Stimulated activated CD8-positive, alpha-beta memory T cell treated with anti-CD3 and anti-CD28 coated beads, Interleukin-2, amount 100 ng/mL, for 1 hour (primary cell): ENCODE measurements at places on chromosomes 7 and 10.
A peak's percentile ranks its signal among the peaks of the same experiment; 100 is the strongest.

DNA sequence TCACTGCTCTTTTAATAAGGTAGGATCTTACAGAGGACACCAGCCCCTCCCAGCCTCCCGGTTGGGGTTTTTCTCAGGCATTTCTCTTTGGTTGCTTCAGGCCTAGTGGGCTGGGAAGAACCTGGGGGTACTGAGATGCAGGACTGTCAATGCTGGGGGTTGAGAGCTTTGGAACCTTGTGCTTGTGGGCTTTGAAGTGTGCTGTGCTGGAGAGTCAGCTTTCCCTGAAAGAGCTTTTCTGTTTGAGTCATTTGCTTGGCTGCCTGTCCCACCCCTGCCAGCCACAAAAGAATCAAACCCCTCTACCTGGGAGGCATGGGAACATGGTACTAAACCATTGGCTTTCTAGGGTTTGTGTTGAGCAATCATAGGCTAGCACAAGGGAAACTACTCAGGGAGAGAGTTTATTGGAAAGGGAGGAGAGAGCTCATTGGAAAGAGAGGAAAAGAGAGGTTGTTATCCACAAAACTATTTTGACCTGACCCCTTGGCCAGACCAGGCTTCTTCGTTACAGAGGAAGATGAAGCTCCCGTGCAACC is 1.4 kb downstream of the SCD start:
- no peak for DNase-seq

GRCh38 chr10:64519831-64520230 is 998.6 kb downstream of the REEP3 start:
- no peak for DNase-seq

DNA sequence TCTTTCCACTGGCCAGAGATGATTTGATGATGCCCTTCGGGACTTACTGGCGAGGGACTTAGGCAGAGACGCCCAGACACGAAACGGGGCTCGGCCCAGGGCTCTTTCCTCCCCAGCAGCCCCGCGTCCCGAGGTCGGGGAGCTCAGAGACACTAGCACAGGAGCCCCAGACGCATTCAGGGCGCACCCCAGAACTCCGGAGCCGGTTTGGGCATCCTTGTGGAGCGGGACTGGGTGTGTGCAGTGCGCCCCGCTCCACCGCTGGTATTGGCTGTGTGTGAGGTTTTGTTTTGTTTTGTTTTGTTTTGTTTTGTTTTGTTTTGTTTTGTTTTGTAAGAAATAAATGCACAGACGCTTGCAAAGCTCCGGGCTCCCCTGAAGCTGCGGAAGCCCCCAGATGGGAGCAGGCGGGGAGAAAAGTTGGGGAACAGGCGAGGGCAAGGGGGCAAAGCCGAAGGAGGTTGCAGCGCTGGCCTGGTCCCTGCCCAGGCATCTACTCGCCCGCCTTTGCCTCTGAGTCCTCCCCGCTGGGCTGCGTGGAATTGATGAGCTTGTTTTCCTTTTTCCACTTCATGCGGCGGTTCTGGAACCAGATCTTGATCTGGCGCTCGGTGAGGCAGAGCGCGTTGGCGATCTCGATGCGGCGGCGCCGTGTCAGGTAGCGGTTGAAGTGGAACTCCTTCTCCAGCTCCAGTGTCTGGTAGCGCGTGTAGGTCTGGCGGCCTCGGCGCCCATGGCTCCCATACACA is 1.9 kb upstream of the HOXA5 start:
- DNase-seq, result no peak

GRCh38 chr10:122673269-122673668 is 26.4 kb downstream of the C10orf120 start:
- DNase-seq, result no peak

DNA sequence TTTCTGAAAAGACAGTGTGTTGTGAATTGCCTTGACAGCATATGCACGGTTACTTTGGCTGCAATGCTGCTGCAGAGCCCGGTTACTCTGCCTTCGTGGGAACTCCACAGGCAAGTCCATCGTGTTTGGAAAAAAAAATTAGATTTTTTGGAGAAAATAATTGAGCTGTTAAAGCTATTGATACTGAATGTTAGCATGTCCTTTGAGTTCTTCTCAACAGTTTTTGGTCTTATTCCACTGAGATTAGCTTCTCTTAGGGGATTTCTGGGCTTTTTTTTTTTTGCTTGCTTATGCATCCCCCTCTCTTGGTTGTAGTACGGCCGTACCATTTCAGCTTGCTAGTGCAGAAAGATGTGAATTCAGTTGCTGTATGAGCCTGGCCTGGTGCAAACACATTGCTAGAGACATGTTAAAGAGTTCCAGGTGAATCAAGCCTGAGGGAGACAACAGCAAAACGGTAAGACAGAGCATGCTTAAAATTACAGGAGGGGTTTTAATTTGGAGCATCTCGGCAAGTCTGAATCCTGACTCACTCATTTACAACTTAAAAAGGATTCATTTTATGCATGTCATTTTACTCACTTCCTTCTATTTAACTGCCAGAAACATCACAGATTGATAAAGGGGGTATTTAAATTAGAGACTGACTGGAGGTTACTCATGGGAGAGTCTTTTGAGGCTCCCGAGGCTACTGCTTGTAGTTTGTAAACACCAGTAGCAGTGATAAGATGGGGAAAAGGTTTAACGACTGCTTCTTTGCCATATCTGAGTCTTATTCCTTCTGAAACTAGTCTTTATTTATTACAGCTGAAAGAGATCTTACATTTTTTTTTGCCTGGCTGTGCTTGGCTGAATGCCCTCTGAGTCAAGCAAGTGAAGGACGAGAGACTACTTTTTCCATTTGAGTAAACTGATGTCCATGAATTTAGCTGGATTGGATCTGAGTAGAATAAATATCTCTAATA is 113.7 kb downstream of the CDK14 start:
- DNase-seq, result no peak

GRCh38 chr7:69808391-69808790 is 210.1 kb downstream of the AUTS2 start:
- no peak for DNase-seq

GRCh38 chr7:96321031-96321657 is 754 bp downstream of the SLC25A13 start:
- DNase-seq, result peak; percentile 3

GRCh38 chr7:148620749-148621359 is 30.3 kb downstream of the C7orf33 start:
- no peak for DNase-seq

DNA sequence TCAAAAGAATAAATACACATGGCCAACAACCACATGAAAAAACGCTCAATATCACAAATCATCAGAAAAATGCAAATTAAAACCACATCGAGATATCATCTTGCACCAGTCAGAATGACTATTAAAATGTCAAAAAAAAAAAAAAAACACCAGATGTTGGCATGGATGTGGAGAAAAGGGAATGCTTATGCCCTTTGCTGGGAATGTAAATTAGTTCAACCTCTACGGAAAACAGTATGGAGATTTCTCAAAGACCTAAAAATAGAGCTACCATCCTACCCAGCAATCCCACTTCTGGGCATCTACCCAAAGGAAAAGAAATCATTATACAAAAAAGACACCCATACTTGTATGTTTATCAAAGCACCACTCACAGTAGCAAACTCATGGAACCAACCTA is 45.0 kb upstream of the DIP2C start:
- no peak for DNase-seq

DNA sequence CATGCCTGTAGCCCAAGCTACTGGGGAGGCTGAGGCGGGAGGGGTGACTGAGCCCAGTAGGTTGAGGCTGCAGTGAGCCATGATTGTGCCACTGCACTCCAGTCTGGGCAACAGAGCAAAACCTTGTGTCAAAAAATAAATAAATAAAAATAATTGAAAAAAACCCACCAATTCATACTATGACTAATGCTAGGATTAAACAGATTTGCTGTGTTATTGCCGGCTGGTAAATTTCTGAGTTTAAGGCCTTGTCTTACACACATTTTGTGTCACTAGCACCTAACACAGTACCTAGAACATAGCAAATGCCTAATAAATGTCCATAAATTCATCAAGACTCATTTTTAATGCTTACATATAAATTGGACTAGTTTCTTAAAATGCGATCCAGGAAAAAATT is 8.7 kb downstream of the ESYT2 start:
- no peak for DNase-seq
